ENCODE measurements at places on chromosomes 1 and 21.

DNA sequence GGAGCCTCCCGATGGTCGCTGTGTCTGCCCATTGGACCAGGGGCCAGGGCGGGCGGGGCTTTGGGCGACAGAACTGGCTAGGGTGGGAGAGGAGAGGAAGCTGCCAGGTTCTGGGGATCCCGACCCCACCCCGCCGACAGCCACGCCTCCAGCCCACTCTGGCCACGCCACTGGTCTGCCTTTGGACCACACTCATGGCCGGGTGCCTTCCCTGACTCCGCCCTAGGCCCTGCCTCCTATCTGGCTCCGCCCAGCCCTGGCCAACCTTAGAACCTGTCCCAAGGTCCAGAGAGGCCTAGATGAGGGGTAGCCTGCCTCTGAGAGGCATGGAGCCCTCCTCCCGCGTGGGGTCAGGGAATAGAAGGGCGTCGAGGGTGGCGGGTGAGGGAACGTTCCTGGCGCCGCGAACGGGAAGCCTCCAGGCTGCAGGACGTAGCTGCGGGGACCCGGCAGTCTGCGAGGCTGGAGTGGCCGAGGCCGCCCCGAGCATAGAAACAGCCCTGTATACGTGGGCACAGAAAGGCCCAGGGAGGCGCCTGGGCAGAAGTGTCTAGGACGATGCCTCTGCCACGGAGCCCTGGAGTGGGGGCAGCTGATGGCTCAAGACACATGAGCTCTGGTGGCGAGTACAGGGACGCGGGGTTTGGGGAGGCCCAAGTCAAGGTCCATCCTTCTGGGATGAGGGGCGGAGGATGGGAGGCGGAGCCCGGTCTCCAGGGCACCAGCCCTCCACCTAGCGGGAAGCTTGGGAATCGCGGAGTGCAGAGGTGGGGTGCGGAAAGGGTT lies 11.5 kb upstream of the COL16A1 start:
- no peak for DNase-seq

DNA sequence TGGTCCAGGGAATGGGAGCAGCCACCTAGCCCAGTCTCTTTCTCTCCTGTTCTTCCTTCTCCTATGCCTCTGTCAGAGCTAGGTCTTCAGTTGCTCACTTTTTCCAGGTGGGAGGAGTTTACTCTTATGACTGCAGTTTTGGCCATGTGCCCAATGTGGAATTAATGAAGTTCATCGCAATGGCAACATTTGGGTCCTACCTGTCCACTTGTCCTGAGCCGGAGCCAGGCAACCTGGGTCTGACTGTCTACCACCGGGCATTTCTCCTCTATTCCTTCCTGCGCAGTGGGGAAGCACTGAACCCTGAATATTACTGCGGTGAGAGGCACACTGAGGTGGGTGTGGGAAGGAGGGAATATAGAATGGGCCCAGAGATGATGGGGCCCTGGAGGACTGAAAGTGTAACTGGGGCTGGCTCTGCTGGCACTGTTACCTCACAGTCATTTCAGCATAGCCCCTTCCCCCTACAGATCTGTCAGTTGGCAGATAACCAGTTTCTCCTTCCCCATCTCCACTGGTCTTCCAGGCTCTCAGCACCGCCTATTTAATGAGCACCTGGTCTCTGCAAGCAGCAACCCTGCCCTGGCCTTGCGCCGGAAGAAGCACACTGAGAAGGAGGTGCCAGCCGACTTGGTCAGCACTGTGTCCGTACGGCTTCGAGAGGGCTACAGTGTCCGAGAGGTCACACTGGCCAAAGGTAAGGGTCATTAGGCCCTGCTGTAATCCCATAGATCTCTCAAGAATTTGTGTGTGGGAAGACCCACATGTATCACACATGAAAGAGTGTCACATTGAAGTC lies 30.1 kb downstream of the SZT2 start:
- DNase-seq = no peak

DNA sequence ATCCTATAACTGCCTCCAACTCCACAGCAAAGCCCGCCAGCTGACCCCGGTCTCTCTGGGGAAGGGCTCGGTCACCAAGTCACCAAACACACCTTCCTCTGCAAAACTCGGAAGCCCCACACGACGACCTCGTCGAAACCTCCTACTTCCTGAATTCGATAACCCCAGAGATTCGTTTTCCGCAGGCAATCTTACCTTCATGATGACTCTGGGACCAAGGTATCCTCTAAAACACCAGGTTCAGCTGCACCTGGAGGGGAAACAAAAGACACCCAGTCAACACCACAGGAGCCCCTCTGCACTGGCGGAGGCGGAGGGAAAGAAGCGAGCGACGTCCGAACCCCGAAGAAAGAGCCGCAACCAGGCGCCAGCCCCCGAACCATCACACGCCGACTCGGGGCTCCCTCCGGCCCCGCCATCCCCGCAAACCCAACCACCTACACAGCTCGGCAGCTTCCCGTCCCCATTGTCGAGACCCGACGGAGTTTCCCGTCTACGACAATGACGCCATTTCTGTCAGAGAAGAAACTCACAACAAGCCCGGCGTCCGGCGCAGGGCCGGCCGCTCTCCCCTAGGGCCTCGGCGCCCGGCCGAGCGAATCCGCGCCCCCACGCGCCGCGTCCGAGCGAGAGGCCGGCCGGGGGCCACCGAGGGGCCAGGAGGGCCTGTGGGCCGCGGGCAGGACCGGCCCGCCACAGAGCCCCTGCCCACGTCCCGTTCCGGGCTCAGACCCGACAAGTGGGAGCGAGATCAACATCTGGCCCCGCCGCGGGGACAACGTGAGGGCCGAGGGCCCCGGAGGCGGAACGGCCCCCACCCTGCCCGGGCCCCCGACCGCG lies 1.0 kb downstream of the ARID4B start:
- peak; percentile 22 for DNase-seq

DNA sequence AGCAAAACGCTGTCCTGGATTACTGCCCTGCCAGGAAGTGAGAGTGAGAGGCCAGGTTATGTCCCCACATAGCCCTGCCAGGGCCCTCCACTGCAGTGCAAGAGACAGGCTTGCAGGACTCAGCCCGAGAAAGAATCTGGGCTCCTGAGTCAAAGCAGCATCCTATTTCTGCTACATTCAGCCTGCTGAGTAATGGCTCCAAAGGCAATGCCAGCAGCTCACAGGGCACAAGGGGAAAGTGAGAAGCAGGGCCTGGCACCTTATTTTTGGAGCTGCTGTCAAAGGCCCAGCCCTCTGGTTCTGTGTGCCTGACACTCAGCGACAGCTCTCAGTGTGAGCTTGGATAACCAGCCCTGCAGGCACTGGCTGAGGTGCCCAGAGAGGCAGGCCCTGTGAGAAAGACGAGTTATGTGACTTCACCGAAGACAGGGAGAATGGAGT lies 83.9 kb downstream of the DTL start:
- no peak for DNase-seq

DNA sequence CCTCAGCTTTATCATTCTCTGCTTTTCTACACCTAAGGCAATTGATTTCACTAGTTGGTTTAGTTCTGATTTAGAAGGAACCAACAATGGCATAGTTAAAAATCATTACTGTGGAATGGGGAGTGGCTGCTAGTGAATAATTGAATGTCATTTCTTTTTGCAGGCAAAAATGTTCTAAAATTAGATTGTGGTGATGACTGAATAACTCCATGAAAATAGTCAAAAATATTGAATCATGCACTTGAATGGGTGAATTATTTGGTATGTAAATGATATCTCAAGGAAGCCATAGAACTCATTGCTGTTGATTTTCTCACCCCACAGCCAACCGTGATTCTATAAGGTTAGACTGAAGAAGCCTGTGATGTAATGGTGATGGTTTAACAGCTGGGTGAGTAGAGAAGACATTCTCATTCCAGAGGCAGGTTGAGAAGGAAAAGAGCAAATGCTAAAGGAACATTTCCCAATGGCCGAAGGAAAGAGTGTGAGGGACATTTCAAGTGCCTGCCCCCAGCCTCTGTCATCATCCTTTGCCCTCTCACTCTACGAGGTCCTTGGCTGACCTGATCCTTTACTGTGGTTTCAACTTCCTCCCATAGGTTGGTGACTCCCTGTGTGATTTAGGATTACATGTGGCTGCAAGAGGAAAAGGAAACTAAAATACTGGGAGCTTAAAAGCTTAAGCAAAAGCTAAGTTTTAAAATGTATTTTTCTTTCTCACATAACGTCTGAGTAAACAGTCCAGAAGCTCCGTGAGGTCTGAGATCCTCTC lies 12.5 kb downstream of the OVAAL start:
- no peak for DNase-seq

DNA sequence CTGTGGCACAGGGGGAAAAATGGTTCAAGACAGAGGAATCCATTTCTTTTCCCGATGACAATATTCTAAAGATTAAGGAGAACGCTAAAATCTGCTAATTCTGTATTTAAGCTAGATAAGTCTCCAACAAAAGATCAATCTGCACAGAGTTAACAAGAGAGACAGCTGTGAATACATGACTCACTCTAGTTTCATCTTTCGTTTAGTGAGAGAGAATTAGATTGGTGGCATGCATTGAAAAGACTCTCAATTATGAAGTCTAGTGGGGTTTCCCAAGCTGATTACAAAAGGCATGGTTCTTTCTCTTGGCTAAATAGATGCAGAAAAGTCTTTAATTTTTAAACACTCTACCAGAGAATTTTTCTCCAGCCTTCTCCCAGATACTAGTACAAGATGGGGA lies 34.4 kb downstream of the CAPN9 start:
- no peak for DNase-seq

- no peak for DNase-seq
These were observed 178.2 kb downstream of the ADGRL2 start for GRCh38 chr1:81978945-81979344.

DNA sequence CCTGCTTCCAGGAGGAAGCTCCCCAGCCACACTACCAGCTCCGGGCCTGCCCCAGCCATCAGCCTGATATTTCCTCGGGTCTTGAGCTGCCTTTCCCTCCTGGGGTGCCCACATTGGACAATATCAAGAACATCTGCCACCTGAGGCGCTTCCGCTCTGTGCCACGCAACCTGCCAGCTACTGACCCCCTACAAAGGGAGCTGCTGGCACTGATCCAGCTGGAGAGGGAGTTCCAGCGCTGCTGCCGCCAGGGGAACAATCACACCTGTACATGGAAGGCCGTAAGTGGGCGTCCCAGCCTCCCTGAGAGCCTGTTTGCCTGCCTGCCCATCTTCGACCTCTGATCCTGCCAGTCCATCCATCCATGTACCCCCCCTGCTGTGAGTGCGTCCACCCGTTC lies 3.6 kb downstream of the ECM1 start:
- no peak for DNase-seq

DNA sequence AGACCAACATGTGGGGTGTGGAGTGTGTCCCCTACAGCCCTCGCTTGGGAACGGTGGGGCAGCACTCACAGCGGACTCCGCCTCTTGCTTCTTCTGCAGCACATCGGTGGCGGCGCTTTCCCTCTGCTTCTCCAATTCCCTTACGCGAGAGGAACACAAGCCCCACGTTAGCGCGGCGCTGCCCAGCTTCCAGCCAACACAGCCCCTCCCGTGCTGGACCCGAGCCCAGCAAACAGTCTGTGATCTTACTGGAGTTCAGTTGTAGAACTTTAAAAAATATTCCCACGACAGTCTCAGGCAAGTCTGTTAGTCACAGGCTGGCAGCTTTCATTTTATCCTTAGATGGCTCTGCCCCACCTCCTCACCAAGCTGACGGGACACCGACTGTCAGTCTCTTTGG lies 13.6 kb downstream of the THAP3 start:
- DNase-seq = no peak

DNA sequence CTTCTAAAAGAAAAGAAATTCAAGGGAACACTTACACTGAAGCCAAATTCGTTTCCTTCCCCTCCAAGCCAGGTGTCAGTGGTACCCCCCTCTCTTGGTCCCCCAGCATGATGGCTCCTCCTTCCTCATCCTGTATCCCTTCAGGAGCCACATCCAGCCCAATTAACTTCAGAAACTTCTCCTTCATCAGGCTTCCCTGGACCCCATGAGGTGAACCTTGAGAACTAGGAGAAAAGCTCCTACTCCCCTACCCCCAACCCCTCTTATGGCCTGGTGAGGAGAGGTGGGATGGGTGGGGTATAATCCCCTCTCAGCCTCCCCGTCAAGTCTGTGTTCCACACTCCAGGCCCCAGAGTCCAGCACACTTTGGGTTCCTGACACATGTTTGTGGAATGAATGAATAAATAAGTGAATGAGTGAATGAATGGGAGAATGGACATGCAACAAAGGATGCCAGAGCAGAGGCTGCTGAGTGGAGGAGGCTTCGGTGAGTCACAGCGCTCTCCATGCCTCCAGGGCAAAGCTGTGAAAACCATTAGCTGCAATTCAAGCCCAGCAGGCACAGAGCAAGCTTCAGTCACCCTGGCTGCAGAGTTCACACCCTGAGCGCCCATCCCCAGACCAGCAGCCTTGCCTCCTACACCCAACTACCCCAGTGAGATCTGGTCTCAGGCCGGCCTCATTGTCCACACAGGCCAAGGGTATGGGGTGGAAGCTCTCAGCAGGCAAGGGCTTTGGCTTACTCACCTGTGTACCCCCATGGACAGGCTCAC lies 43.8 kb downstream of the BATF3 start:
- no peak for DNase-seq

GRCh38 chr1:85028151-85028550 lies 20.1 kb downstream of the MCOLN3 start:
- no peak for DNase-seq

DNA sequence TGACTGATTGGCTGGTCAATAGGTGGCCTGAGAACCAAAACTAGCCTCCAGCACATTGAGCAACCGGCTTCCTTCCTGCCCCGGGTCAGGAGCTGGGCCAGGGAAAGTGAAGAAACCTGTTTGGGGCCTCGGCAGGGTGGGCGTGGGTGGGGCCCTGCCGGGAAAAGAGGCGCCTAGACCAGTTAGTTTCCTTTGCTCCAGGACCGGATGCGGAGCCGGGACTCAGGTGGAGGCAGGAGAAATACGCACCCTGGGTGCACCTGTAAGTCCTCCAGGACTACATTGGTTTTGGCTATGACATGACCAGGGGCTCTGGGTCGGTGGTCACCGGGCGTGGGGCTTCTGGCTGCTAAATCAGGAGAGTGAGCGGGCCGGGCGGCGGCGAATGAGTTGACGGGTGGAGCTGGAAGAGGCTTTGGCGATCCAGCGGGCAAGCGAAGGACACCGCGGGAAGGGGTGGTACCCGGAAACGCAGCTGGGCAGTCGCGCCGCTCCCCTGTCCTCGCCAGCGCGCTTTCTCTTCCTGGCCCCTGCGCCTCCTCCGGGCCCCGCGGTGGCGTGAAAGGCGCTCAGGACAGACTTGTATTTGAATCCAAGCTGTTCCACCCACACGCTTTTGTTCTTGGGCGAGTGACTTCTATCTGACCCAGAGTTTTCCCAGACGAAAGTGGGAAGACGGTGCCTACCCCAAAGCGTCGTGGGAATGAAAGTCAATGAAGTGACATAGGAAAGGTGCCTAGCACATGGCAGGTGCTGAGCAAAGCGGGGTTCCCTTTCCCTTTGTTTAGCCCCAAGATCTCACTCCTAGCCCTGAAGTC lies 30.6 kb upstream of the JUN start:
- no peak for DNase-seq

DNA sequence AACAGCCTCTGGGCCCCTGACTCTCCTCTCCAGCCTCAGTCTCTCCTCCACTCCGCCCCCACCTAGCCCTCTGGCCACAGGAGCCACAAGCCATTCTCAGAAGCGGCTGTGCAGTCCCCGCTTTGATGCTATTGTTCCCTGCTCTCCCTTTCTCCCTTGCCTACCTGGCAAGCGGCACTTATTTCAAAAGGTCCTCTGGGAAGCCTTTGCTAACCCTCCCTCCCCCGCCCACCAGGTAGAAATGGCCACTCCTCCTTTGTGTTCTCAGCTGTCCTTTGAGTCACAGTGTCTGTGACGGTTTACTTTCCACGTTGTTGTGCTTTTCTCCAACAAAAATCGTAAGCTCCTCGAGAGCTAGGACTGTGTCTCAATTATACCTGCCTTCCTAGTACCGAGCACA lies 338.4 kb upstream of the PROX1 start:
- DNase-seq = no peak
